Thoracic aorta (tissue), 2 donors: ENCODE measurements at places on chromosomes 5 and 9. TPM values are rescaled to one million over a fixed set of nuclear protein-coding genes. Genes with fewer than 3 reads are reported as not detected.

- no peak for DNase-seq
Measured at GRCh38 chr5:16492398-16493140, 27.0 kb upstream of the ZNF622 start.

DNA sequence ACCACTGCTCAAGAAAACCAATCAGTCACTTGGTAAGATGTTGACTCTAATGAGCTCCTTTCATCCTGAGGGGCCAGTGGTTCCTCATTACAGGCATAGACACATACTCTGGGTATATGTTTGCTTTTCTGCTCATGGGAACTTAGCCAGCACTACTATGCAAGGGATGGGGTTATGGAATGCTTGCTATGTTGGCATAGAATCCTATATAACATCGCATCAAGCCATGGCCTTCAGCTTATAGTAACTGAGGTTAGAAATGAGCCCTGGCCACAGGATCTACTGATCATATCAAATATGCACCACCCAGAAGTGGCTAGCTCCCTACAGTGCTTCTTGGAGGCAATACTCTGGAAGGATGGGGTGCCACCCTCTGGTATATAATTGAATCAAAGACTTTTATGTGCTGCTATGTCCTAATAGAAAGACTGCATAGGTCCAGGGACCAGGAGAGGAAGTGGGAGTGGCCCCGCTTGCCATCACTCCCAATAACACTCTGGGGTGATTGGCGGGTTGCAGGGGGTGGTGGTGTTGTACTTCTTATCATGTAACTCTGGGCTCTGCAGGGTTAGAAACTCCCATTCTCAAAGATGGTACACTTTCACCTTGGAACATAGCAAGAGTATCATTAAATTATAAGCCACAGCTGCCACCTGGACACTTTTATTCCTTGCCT, 70.3 kb downstream of the ZNF366 start:
- DNase-seq, result no peak

The SHISAL2B gene
- not detected for total RNA-seq

- DNase-seq, result no peak
Measured at GRCh38 chr9:94888775-94889174, 162.3 kb downstream of the AOPEP start.

DNA sequence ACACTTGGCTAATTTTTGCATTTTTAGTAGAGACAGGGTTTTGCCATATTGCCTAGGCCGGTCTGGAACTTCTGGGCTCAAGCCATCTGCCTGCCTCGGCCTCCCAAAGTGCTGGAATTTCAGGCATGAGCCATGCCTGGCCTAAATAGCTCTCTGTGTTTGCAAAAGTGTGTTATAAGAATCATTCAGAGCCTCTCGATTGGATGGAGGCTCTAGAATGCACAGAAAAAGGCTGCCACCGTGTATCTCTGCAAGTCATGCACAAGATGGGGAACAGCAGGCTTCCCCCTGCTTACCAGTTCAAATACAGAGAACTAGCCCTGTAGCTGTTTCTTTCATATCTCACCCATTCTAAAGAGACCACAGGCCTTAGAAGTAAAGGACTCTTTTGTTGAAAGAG, 28.3 kb downstream of the FXN start:
- DNase-seq, result no peak

DNA sequence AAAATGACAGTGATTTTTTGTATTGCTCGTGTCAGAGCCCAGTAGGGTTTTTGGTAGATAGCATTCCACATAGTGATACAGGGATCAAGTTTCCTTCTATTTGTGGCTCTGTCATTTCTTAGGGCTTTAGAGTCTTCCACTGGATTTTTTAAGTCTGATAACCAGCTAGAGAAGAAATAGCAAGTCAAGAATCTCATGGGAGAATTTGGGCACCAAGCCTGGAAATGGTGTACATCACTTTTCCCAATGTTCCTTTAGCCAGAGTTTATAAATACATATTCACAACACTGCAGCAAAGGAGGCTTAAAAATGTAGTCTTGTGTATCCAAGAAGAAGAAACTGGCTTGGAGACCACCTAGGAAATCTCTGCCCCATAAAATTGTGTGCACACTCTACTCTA, 647.1 kb upstream of the KLF4 start:
- no peak for DNase-seq

- no peak for DNase-seq
Measured at GRCh38 chr5:25905646-25906045, 1132.7 kb downstream of the CDH9 start.

DNA sequence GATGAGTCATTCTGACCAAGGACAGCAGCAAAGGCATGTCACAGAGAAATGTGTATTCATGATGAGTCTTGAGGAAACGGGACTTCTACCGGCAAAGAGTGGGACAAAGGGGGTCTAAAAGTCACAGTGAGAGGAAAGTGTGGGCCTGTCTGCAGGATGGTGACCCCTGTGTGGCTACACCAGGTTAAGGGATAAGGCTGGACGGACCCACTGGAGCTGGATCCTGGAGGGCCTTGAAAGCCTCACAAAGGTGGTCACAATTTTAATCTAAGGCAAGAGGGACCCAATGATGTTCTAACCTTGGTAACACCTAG, 176.5 kb downstream of the CDK5RAP2 start:
- no peak for DNase-seq

DNA sequence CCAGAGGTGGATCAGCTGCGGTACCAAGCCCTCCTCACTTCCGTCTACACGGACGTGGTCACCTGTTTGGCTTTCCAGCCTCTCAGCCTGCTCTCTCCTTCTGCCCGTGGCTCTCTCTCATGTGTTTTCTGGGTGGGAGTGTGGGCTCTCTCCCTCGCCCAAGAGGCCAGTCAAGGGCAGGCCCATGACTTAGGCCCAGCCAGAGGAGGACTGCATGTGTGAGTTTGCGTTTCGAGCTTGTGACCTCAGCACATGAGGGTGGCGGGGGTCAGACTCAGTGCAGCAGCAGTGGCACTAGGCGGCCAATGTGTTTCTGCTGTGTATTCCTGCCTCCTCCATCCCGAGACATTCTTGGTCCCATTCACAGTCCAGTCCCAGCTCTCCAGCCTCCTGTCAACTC, 82.5 kb upstream of the SMIM23 start:
- no peak for DNase-seq

The PCDHGA1 gene
- total RNA-seq, result 2.8 TPM

DNA sequence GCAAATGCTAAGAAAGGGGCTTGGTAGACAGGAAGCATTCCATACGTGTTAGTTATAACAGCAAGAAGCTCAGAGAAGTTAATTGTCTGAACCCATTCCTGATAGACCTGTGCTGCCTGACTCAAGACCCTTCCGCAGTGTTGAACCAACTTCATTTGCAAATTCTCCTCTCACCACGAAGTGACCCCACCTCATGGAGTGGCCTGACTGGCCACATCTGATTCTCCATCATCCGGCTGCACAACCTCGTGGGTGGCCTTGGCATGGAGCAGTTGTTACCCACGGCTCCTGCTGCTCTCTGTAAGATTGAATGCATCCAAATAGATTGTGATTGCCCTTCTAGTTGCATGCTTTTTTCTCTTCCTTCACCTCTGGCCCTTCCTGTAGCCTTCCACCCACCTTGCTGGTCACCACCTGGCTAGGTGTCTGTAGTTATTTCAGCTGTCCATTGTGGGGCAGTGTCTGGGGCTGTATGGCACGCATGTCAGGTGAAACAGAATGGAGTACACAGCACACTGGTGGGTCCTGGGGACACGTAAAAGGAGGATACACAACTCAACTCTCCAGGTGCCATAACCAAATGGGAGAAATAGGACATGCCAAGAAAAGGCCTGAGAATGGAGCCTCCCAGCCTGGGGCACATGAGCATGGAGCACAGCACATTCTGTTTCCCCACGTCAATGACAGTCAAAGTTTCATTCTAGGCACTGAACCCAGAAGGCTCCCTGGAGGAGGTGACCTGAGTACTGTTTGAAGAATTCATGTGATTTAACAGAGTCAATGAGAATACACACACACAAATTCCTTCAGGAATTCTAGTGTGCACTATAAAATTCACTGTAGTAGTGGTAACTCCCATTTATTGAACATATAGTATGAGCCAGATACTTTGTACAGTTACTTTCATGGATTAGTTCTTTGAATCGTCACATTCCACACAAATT, 70.5 kb upstream of the PTCH1 start:
- DNase-seq, result no peak

The FOXD4L5 gene
- total RNA-seq, result not detected

DNA sequence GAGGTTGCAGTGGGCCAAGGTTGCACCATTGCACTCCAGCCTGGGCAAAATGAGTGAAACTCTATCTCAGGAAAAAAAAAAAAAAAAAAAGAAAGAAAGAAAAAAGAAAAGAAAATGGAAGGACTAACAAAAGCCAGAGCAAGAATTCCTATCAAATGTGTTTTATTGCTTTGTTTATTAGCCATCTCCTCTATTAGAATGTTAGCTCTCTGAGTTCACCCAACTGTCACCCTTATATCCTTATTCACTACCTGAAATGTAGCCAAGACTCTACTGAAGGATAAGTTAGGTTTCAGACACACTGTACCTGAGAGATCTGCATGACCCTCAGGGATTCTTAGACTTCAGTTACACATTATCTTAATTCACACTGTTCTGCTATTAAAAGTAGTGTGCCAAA, 177.9 kb downstream of the MAPKAP1 start:
- no peak for DNase-seq

- no peak for DNase-seq
Measured at GRCh38 chr5:160169326-160169725, 50.1 kb upstream of the PWWP2A start.

The ANP32B gene
- total RNA-seq, result 23.3 TPM

DNA sequence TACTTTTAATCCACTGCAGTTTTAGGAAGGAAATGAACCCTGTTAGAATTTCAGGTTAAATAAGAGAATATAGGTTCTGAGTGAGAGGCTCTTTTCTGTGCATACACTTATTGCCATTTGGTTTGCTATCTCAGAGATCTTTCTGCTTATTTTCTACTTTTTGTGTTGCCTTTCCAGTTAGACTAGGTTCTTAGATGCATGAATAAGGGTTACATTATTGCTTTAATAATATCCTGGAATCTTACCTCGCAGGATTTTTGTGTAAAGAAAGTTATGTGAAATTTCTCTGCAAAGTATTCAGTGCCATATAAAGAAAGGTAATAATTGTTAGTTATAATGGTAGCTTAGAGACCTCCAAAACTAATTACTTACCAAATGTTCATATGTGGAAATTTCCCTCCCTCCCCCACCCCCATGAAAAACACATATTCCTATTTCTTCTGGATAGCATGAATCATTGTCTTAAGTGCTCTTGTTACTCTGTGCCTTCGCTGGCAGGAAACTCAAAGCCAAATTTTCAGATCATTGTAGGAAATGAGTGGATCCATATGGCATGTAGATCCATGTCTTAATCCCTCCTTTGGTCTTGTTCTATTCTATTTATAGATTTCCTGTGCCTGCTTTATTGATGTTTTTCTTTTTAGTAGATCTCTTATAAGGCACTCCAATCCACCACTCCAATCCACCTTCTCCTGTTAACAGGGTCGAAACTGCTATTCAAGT, 2.7 kb upstream of the APBA1 start:
- DNase-seq, result no peak

DNA sequence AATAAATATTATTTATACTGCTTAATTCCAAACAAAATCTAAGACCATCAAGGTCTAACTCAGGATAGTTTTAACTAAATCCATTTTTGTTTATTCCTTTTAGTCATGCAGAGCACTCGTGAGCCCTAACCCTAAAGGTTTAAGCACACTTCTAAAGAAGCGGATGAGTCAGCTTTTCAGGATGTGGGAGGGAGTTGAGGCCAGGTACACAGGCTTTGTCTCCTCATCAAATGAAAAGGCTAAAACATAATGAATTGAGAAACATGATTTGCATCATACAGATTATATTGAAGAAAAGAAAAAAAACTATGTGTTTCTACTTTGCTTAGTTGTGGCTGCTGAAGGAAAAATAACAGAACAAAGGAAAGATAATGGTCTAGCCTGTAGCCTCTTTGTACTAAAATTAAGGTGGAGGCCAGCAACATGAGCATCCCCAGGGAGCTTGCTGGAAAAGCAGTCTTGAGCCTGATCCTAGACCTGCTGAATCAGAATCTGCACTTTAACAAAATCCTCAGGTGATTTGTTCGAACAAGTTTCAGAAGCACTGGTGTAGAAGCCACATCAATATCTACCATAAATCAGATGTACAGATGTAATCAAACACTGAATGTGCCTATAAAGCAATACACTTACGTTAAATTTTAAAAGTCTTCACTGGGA, 21.1 kb upstream of the ISCA1 start:
- no peak for DNase-seq

GRCh38 chr9:107751567-107752210, 262.1 kb upstream of the KLF4 start:
- DNase-seq, result no peak

- DNase-seq, result no peak
Measured at GRCh38 chr5:143002459-143003327, 232.5 kb downstream of the ARHGAP26 start.

The PIP5KL1 gene
- 8.8 TPM for total RNA-seq

- no peak for DNase-seq
Measured at GRCh38 chr5:176533894-176534611, 3.1 kb downstream of the RNF44 start.

GRCh38 chr5:127112347-127112864, 39.1 kb upstream of the C5orf63 start:
- no peak for DNase-seq
